ENCODE measurements at places on chromosomes 7 and 10. TPM values are rescaled to one million over a fixed set of nuclear protein-coding genes. Genes with fewer than 3 reads are reported as not detected.

The SPDYE2 gene
- 0.36 TPM for total RNA-seq

The PHF14 gene
- total RNA-seq: 23.1 TPM

The PRPS1L1 gene
- not detected for total RNA-seq

The KIF11 gene
- total RNA-seq: 0.38 TPM

The ADAM22 gene
- total RNA-seq: 0.64 TPM

The PIK3CG gene
- 21.2 TPM for total RNA-seq

The HTR7 gene
- 0.08 TPM for total RNA-seq

The GBX1 gene
- total RNA-seq: not detected

The SPDYE11 gene
- not detected for total RNA-seq

The TSPAN33 gene
- total RNA-seq: 3.6 TPM

The ORAI2 gene
- total RNA-seq: 16.5 TPM

The ACTR3C gene
- total RNA-seq: 1.9 TPM

The CALHM3 gene
- not detected for total RNA-seq

The CPA2 gene
- not detected for total RNA-seq

The FXYD4 gene
- not detected for total RNA-seq

The ZNF735 gene
- total RNA-seq: not detected

The STEAP2 gene
- total RNA-seq: not detected

The PVRIG gene
- 30.1 TPM for total RNA-seq

The GIMAP5 gene
- total RNA-seq: 35.2 TPM

The NPVF gene
- total RNA-seq: not detected
